H4 (cell line): ENCODE measurements at places on chromosomes 16 and 17. TPM values are rescaled to one million over a fixed set of nuclear protein-coding genes. Genes with fewer than 3 reads are reported as not detected.

DNA sequence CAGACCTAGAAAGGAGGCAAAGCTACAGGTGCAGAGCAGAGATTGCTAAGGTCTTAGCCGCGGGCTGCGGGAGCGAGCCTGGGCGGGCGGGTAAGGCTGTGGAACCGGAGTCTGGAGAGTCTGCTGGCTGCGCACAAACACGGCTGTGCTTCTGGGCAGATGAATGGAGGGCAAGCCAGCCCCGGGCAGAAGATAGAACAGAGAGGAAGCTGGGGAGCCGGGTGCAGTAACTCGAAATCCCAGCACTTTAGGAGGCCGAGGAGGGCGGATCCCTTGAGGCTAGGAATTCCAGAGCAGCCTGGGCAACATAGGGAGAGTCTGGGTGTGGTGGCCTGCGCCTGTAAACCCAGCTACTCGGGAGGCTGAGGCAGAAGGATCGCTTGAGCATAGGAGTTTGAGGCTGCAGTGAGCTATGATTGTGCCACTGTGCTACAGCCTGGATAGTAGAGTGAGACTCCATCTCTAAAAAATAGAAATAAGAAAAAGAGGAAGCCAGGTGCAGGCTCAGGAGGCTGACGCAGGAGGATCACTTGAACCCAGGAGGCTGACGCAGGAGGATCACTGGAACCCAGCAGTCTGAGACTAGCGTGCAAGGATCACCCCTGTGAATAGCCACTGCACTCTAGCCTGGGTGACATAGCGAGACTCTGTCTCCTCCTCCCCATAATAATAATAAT is 56.3 kb downstream of the PITPNC1 start:
- no peak for DNase-seq

DNA sequence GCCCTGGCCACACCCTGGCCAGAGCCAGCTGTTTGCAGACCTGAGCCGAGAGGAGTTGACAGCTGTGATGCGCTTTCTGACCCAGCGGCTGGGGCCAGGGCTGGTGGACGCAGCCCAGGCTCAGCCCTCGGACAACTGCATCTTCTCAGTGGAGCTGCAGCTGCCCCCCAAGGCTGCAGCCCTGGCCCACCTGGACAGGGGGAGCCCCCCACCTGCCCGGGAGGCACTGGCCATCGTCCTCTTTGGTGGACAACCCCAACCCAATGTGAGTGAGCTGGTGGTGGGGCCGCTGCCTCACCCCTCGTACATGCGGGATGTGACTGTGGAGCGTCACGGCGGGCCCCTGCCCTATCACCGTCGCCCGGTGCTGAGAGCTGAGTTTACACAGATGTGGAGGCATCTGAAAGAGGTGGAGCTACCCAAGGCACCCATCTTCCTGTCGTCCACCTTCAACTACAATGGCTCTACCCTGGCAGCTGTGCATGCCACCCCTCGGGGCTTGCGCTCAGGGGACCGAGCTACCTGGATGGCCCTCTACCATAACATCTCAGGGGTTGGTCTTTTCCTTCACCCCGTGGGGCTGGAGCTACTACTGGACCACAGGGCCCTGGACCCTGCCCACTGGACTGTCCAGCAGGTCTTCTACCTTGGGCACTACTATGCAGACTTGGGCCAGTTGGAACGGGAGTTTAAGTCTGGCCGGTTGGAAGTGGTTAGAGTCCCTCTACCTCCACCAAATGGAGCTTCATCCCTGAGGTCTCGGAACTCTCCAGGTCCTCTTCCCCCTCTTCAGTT is 578 bp downstream of the AOC2 start:
- DNase-seq, result no peak

- peak; percentile 48 for DNase-seq
These were observed 41.1 kb downstream of the TNRC6C start for GRCh38 chr17:77999413-78000173.

- peak; percentile 74 for DNase-seq
These were observed 30.1 kb downstream of the HIC1 start for GRCh38 chr17:2084766-2085647.

DNA sequence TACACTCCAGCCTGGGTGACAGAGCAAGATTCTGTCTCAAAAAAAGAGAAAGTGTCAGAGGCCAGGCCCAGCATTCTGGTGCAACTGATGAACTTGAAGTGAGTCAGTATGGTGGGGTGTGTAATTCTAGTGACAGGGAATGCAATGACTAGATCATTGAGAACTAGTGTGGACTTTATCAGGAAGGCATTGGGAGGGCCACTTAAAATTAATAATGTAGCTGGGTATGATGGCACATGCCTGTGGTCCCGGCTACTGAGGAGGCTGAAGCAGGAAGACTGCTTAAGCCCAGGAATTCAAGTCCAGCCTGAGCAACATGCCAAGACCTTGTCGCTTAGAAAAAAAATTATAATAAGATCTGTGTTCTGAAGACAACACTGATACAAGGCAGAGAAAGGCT is 90.8 kb downstream of the STX8 start:
- DNase-seq, result no peak

- DNase-seq, result peak; percentile 72
These were observed 118.7 kb upstream of the CDH5 start for GRCh38 chr16:66247516-66248481.

Gene GJD3
- not detected in 2 replicates for total RNA-seq

GRCh38 chr17:13541032-13541480 is 60.7 kb downstream of the HS3ST3A1 start:
- DNase-seq, result peak; percentile 76

Gene TLCD1
- 21.0 and 34.2 TPM in 2 replicates for total RNA-seq

- no peak for DNase-seq
These were observed 58.2 kb upstream of the CBX4 start for GRCh38 chr17:79897243-79898063.

Gene MYO1D
- total RNA-seq, result 7.6 and 12.6 TPM in 2 replicates

GRCh38 chr17:56833809-56834379 is at the start of the genes C17orf67 and DGKE:
TSS of gene C17orf67 (minus strand) at chr17:56833920. CDS start at chr17:56815810, 18,110 bp downstream.
TSS of gene DGKE (plus strand) at chr17:56834151. CDS start at chr17:56834796, 645 bp downstream.
- peak; percentile 85 for DNase-seq

GRCh38 chr16:870856-871561 is 70.5 kb upstream of the GNG13 start:
- no peak for DNase-seq

Gene TMEM100
- total RNA-seq, result 4.6 and 7.8 TPM in 2 replicates

Gene KCNH6
- total RNA-seq, result not detected in 2 replicates

DNA sequence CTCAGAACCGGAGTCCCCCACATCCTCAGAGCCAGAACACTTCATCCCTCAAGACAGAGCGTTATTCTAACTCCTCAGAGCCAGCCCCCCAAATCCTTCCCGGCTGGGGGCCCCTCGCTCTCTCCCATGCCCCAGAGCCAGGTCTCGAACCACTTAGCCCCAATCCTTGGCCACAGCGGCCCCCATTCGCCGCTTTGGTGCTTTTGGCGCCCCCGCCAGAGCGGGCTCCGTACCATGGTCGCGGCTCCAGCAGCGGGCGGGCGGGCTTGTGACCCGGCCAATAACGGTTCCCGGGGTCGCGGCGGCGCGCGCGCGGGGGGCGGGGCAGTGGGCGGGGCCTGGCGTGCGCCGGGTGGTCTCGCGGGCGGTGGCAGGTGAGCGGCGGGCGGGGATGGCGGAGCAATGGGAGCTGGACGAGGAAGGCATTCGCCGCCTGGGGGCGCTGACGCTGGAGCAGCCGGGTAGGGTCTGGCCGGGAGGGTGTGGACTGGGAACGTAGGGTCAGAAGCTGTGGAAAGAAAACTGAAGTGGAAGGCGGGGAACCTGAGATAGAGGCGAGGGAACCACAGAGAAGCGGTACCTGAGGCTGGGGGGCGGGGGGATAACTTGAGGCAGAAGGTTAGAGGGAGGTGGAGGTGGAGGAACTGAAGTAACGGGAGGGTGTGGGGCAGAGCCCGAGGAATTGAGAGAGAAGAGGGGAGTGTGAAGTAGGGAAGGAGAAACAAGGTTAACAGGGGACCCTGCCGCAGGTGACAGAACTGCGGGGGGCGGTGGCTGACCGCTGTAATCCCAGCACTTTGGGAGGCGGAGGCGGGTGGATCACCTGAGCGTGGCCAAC is at the start of the genes KCTD19 and LRRC36:
Gene KCTD19, minus strand, starts transcription at position 270 of the 838 bp plus-strand sequence. Its CDS starts 34 bp downstream, at position 236.
Gene LRRC36, plus strand, starts transcription at position 344 of the 838 bp plus-strand sequence. Its CDS starts 48 bp downstream, at position 392.
- no peak for DNase-seq

GRCh38 chr17:7886227-7887037 is 2.2 kb upstream of the CHD3 start:
- DNase-seq, result no peak

DNA sequence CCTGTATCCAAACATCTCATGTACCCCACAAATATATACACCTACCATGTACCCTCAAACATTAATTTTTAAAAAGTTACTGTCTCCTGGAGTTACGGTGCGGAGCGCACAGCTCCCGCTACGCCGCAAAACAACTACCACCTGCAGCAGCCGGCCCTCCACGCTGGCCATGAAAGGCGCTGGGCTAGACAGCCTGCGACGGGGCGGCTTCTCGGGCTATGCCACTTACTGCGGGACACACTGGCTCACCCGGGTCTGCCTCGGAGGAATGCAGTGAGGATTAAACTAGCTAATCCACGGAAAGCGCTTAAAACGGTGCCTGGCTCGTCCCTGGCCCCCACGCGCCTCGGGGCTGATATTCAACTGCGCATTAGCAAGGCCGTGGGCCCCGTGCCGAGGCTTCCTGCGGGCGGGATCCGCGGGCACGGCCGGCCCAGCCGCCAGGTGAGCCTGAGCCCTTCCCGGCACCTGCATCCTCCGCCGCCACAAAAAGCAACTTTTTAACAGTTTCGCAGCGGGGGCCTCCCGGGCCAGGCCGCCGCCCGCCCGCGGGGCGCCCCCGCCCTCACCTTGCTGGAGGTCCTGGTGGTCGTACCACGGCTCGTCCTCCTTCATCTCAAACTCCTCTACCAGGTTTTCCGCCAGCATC is 633 bp downstream of the CDR2 start:
- no peak for DNase-seq

GRCh38 chr16:24002619-24003018 is 166.8 kb downstream of the PRKCB start:
- no peak for DNase-seq

Gene RPUSD1
- total RNA-seq, result 18.6 and 19.6 TPM in 2 replicates

Gene RAB26
- 1.9 and 3.2 TPM in 2 replicates for total RNA-seq

- DNase-seq, result no peak
These were observed 19.0 kb downstream of the UNKL start for GRCh38 chr16:1395444-1396031.

DNA sequence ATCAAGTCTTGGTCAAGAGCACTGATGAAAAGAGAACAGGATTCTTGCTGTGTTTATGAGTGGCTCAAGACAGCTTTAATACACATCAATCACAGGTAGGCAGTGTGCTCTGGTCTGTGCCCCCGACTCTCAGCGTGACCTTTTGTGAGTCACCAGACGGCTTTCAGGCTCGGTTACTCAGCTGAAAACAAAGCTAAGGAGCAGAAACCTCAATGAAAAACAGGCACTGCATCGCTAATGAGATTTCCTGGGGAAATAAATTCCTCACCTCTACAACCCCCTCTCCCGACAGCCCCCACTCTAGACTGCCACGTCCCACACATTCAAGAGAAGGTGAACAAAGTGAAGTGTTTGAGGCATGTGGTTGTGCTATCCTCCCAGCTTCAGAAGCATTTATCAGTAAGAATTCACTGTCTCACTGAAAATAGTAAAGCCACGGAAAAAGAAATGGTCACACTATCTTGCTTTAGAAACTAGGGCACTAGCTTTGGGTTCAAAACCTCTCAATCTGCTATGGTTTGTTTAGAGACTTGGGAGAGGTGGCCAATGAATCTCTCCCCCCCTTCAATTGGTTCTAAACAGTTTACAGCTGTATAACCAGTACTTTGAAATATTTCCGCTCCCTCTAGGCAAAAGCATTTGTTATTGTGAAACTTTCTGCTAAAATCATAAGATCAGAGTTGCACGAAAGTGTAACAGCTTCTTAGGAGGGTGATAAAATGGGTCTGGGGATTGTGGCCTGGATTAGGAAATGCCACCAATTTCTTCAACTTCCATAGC is 199.5 kb upstream of the PMFBP1 start:
- no peak for DNase-seq

DNA sequence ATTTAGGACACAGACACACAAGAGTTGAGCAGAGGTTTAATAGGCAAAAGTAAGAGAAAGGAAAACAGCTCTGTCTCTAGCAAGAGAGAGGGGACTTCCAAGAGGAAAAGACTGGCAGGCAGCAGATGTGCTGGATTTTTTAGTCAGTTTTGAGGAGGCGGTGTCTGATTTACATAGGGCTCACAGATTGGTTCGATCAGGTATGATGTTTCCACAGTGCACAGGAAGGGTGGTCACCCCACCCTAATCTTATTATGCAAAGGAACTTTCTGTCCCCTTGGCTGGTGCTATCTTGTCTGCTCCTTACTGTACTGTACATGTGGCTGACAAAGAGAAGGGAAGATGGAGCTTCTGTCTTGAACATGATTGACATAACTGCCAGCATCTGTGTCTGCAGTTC is 25.3 kb downstream of the BFAR start:
- no peak for DNase-seq

DNA sequence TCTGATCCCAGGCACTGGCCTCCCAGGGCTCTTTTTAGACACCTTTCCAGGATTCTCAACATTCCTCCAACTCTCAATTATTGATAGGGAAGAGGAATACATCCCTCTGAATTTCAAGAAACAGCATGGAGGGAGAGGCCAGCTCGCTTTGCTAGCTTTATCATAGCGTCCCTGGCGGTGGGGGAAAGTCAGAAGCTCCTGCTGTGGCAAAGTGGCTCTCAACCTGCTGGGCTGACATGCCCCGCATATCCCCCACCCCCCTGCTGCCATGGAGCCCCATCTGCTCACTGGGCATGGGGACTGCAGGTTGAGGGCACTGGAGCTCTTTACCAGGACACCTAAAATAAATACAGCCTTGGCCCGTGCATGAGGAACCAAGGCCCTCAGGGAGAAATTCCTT is 140.3 kb downstream of the SLC39A11 start:
- no peak for DNase-seq

DNA sequence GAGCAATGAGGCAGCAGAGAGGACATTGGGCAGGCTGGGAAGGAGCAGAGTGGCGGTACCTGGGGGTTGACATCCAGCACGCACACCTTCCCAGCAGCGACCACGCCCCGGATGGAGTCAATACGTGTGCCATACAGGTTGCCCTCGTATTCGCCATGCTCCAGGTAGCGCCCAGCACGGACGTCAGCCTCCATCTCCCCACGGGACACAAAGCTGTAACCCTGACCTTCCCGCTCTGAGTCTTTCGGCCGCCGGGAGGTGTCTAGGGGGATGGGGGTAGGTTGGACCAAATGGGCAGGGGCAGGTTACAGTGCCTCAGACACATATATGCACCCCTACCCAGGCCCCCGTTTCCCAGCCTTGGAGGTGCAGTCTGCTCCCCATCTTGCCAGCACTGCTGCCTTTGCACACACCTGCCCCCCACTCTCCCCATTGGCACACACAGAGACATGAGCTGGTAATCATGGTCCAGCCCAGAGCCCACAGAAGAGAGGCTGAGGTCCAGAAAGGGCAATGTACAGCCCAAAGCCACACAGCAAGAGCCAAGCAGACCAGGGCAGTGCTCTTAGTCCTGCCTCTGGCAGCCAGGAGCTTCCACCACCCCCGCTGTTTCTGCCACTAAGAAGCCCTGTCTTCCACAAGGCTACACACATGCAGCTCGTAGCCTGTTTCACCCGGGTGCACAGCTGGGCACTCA is 27.5 kb downstream of the MPP2 start:
- DNase-seq, result no peak

Gene MYL11
- not detected in 2 replicates for total RNA-seq
